ENCODE measurements at places on chromosomes 1 and 21.
A peak's percentile ranks its signal among the peaks of the same experiment; 100 is the strongest.

- no peak for DNase-seq
Measured at GRCh38 chr21:43277481-43278351, 108.9 kb downstream of the CRYAA start.

DNA sequence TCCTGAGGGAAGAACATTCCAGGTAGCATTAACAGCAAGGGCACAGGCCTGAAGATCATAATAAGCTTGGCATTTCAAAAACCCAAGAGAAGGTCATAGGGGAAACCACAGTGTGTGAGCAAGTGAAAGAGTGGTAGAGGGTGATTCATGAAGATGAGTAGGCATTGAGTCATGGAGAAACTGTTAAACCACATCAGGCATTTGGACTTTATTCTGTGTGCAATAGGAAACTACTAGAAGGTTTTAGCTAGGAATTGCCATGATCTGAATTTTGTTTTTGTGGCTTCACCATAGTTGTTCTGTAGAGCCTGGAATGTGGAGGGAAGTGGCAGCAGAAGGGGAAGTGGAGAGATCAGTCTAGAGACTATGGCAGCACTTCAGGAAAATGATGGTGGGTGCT, 359.0 kb upstream of the PTBP2 start:
- no peak for DNase-seq

- DNase-seq: no peak
Measured at GRCh38 chr21:43322311-43322710, 104.6 kb downstream of the SIK1 start.

DNA sequence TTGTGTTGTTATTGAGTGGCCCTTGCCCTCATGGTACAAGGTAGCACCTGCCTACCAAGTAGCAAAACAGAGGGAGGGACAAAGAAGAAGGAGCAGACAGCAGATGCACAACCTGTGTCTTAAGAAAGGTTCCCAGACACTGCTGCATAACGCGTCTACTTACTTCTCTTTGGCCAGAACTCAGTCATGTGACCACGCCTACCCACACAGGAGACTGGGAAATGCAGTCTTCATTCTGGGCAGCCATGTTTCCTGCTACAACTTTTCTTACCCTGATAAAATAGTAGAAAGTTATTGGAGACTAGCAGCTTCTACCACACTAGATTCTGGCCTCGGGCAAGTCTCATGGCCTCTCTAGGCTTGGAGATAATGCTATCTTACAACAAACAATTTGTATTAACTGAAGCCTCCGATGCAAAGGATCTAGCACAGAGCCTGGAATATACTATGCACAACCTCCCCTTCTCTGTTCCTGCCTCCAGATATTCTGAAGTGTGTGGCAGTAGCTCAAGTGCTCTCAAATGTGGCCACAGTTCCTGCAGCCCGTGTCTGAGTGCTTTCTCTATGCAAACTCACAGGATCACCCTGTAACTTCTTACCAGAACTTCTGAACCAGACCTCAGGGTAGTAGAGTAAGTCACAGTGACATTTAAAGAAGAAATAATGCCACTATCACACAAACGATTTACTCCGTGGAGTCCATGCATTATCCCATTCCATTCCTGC, 34.1 kb upstream of the BTG2 start:
- DNase-seq: peak; percentile 70

DNA sequence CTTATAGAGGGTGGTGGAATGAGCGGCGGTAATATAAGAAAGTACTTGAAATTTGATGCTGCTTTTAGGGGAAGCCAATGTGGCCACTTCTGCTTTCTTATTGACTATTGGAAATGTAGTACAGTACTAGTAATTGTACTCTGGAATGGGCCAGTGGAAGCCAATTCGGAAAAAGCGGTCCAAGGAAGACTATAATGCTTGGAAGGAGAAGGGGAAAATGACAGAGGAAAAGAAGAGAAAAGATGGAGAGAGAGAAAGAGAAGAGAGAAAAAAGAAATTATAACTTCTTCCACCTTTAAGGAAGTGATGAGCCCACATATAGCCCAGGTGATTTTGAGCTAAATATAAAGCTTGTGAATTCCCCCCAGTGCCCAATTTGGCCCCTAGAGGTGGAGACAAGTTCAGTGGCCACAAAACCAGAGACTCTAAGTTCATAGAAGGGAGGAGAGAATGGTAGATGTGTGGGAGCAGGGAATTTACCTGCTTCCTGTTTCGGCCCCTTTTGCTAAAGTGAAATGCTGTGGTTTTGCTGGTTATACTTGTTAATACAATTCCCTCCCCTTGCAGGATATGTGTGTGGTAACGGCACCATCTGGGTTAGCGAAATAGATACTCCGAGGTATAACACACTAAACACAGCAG, 35.7 kb upstream of the DUSP10 start:
- DNase-seq: peak; percentile 56

- peak; percentile 16 for DNase-seq
Measured at GRCh38 chr1:77825131-77825709, 45.8 kb downstream of the MIGA1 start.

GRCh38 chr21:38505654-38506523, 7.6 kb upstream of the ERG start:
- DNase-seq: peak; percentile 32

GRCh38 chr1:228463559-228464455, 23.4 kb upstream of the RNF187 start:
- DNase-seq: peak; percentile 52

DNA sequence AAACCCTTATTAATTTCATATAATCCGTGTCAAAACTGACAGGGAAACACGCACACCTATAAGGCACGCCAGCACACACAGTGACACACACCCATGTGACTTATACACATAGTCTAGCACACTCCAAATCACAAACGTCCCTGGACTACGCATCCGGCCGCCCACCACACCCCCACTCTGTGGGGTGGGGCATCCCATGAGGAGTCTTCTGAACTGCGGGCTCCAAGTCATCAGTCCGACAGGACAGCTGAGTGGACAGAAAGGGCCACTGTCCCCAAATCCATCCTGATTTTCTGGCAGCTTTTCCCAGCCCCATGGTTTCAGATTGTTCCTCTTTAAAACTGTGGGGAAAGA, 829 bp downstream of the PEA15 start:
- DNase-seq: peak; percentile 69

DNA sequence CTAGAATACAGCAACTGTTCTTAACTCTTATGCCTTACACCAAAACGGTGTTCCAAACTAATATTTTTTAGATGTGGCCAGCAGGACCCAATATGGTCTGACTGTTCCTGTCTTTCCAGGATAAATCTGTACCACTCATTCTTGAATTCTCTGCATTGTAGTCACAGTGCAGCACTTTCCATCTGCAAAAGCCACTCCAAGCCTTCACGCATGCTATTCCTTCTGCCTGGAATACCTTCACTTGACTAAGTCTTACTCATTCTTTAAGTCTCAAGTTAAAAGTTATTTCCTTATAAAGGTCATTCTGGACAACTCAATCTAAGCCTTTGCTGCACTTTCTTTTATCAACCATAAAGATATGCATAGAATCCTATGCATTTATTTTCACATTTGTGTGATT, 1194.5 kb downstream of the PLA2G4A start:
- DNase-seq: no peak

- DNase-seq: no peak
Measured at GRCh38 chr1:59265622-59266021, 31.3 kb upstream of the FGGY start.

GRCh38 chr21:20040768-20041167, 957.4 kb upstream of the NCAM2 start:
- no peak for DNase-seq

- peak; percentile 69 for DNase-seq
Measured at GRCh38 chr1:44029260-44029910, 1.9 kb downstream of the SLC6A9 start.
